Vagina (tissue), 2 donors: ENCODE measurements at places on chromosomes 2 and 18.

DNA sequence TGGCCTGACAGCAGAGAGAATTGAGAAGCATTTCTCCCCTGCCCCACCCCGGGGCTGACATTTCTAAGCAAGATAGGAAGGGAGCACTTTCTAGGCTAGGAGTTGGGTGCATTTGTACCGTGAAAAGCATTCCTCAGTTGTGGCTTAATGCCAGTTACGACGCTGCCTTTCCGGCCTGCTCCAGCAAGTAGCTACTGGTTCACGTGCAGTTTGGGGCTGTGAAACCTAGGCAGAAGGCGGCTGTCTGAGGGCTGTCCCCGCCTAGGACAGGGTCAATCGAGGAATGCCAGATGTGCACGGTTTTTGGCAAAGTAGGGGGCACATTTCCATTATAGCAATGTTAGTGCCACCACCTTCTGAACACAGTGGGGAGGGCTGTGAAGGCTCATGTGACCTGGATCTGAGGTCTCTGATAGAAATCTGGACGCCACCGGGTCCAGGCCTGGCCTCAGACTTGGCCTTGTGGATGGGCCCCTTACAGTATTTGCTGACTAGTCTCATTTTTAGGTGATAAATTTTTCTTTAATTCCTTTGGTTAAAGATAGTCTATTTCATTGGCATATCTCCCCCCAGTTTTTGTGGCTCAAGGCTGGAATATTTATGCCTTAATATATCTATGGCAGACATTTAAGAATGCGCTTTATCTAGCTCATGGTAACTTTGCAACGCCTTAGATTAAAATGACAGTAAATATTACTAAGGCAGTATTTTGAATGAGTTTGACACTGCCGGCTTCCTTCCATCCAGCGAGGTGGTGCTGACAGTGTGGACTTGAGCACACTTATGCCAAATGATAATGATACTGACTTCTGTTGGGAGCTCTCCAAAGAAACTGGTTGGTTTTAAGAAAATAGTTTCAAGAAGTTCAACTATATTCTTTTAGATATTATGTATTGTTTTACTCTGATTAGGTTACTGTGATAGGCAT lies 78.7 kb downstream of the LPIN1 start:
- no peak for DNase-seq

DNA sequence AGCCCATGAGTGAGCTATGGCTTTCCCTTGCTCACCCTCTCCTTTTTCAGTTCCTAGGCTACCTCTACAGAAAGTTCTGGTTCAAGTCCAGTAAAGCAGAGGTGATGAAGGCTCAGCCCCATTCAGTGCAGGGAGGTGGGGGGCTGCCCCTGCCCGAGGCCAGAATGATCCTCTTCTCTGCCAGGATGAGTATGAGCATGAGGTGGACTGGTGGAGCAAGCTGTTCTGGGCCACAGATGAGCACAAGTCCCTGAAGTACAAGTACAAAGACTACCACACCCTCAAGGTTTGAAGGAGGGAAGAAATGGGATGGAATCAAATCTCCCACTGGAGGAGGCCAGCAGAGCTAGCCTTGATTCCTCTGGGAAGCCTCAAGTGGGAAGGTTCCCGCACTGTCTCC lies 42.4 kb downstream of the LMAN2L start:
- DNase-seq = no peak

- DNase-seq = no peak
These were observed 75.6 kb upstream of the TTN start for GRCh38 chr2:178882666-178883440.

GRCh38 chr2:231919341-231920035 lies 6.7 kb downstream of the NPPC start:
- DNase-seq = no peak

DNA sequence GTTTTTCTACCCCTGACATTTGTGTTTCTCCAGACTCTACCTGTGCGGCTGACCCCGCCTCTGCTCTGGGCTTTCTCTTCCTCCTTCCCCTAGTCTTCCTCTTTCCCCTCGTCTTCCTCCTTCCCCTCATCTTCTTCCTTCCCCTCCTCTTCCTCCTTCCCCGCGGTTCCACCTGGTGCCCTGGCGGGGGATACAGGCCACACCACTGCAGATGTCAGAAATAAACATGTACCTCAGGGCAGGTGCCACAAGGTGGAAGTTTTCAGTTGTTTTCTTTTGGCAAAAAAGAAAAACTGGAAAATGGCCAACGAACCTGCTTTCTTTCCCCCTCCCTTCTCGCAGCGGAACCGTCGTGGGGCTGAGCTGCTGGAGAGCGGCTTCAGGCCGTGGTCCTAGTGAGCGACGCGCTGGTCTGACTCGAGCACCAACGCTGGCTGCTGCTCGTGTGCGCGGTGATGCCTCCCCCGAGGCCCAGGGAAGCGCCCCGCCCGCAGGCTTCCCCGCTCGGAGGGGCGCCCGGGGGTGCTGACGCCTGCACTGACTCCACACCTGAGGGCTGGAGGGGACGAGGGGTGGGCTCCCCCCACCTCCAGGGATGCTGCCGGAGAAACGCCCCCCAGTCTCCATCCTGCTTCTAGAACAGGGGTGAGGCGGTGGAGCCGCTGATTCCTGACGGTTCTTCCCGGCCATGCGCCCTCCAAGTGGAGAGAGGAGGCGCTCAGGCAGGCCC lies 83.7 kb upstream of the ZNF516 start:
- peak; percentile 25 for DNase-seq

DNA sequence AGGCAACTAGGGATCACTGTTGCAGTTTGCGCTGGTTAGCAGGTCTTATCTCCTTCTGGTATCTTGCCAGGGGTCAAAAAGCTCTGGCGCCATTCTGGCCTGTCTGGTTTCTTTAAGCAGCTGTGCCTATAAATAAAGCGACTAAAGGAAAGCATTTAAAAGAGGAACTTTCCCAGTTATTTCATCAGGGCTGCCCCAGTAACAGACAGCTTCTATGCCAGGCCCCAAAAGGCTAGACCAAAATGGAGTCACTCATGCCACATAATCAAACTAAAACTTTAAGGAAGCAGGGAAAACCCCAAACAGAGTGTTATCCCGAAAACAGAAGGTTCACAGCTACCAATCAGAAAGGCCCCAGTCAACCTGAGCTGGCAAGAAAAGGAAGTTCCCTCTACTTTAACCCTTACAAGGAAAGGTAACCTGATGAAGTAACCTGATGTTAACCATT lies 41.2 kb upstream of the HNRNPA3 start:
- no peak for DNase-seq

DNA sequence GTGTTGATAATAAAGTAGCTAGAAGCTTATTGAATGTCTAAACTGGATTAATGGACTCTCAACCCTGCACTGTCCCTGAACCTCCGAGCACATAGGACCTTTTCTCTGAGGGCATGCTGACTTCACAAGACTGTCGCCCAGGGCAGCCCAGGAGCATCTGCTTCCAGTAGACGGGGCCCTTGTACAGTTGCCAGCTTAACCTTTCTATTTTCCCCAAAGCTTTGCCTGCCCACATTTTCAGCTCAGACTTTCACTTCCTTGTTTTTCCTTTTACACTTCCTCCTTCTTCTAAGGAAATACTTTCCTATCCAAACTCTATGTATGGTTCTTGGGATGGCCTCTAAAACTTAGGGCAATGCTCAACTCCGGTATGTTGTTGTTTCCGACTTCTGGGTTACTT lies 1.3 kb downstream of the VWA3B start:
- DNase-seq = no peak

- no peak for DNase-seq
These were observed 10.8 kb upstream of the IL18RAP start for GRCh38 chr2:102412199-102412598.

DNA sequence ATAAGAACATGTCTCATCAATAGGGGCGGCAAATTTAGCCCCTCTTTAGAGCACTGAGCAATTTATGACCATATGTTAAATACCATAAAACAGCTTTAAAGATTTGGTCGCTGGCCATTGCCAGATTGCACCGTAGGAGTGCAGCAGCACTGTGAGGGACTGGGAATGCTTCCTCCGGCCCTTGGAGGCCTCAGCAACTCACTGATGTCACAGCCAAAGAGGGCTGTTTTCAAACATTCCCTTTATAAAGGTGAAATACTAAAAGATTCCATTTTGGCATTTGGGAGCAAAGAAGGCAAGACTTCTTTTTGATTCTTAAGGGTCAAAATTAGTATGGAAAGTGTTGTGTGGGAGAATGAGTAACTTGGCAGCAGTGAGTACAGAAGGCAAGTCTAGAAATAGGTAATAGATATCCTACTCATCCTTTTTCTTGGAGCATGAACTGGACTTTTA lies 63.7 kb downstream of the BABAM2 start:
- DNase-seq = no peak

GRCh38 chr18:62982600-62983251 lies 267.4 kb downstream of the PHLPP1 start:
- DNase-seq = no peak

GRCh38 chr2:127820080-127820668 lies 9.2 kb upstream of the WDR33 start:
- DNase-seq = no peak

GRCh38 chr18:9506046-9506792 lies 30.9 kb downstream of the RALBP1 start:
- DNase-seq = no peak

DNA sequence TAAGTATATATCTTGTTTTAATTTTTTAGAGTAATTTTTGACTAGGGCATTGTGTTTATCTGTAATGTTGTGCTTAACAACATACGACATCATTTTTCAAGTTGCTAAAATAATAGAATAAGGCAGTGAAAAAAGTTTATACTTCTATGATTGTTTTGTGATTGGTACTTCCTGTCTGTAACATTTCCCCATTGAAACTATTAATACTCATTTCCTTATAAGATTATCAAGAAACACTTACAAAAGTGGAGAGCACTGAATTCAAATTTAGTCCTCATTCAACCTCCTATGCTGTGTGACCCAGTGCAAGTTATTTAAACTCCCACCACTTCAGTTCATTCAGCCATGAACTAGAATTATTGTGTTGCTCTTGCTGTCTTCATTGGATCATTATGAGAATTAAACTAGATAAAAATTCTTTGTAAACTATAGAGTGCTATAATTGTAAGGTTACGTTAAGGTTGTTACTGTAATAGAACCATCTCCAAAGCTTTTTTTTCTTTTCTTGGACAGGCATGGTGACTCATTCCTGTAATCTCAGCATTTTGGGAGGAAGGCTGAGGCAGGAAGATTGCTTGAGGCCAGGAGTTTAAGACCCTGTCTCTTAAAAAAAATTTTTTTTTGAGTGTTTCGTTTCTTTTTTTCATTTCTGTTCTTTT lies 2.8 kb downstream of the ETAA1 start:
- DNase-seq = no peak

- no peak for DNase-seq
These were observed 137.7 kb downstream of the THNSL2 start for GRCh38 chr2:88307817-88308216.

DNA sequence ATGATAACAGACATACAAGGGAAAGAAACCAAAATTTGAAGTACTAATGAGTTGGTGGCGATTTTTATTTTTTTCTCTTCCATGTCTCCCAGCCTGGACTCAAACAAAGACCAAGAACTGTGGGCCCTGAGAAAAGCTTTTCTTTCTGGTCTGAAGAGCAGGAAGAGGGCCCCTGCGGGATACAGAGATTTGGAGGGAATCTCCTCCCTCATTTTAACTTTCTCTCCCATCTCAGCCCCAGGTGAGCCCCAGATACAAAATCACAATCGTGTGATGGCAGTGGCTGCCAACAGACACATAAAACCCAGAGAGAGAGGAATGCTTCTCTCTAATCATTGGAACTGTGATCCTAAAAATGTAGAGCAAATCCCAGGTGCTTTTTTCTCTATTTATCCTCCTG lies 19.5 kb upstream of the PRKCE start:
- DNase-seq = no peak

DNA sequence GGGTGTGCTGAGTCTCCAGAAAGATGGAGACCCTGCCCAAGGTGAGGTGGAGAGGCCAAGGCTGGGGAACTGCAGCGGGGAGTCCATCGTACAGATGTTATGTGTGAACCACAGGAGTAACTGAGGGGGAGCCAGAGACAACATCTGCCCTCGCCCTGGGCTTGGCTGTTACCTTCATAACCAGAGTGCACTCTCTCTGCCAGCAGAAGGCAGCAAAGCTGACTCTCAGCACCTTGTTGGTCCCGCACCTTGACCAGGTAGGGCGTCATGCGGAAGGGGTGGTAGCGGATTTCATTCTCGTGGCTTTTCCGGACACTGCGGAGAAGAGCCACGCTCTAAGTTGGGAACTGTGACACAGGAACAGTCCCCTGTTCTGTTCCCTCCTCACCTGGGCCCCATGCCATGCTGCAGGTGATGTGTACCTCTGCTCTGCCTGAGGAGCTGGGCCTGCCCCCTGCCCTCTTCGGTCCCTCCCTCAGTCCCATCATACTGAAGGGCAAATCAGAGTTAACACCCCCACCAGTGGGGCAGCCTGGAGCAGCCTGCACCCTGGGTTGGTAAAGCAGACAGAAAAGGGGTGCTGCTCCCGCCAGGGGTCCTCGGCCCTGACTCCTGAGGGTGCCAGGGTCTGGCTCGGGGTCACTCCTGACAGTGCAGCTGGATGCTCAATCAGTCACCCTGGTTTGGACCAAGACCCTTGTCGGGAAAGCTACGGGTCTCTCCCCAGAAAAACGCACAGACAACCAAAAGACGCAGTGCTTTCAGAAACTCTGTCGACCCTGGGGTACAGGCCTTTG lies 20.3 kb downstream of the PER2 start:
- DNase-seq = no peak

GRCh38 chr2:191601060-191601459 lies 76.9 kb upstream of the NABP1 start:
- DNase-seq = no peak

- DNase-seq = no peak
These were observed 4.2 kb downstream of the GALNT13 start for GRCh38 chr2:153875801-153876466.

DNA sequence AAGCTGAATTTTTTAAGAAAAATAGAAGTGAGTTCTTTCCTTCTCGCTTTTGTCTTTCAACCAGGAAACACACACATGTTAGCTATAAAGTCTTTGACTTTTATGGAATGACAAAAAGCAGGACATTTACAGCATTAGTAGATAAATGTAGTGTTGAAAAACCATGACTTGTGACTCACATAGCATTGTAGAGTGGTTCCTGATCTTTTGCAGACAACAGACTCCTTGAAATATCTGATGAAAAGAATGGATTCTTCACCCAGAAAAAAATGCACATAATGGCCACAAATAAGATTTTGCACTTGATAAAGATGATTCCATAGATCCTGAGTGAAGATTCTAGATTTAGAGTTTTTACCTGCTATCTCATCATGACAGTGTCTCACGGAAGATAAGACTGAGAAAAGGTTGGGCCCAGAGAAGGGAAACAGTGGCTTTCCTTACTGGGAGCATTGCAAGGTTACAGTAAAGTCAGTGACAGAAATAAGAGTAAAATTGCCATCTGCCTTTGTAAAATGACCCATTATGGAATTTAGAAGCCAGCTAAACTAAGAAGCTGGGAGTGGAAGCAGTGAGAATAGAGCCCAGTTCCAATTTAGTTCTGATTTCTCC lies 14.0 kb downstream of the SMARCAL1 start:
- DNase-seq = no peak

GRCh38 chr2:223625652-223626051 lies 23.5 kb upstream of the SCG2 start:
- DNase-seq = no peak

- no peak for DNase-seq
These were observed 4.7 kb upstream of the CXCR4 start for GRCh38 chr2:136122661-136123060.

- DNase-seq = no peak
These were observed 105.9 kb downstream of the AP1S3 start for GRCh38 chr2:223731503-223731902.

GRCh38 chr2:3099145-3099859 lies 278.3 kb downstream of the EIPR1 start:
- DNase-seq = no peak
